ENCODE measurements at places on chromosomes 6 and 20.
A peak's percentile ranks its signal among the peaks of the same experiment; 100 is the strongest.

DNA sequence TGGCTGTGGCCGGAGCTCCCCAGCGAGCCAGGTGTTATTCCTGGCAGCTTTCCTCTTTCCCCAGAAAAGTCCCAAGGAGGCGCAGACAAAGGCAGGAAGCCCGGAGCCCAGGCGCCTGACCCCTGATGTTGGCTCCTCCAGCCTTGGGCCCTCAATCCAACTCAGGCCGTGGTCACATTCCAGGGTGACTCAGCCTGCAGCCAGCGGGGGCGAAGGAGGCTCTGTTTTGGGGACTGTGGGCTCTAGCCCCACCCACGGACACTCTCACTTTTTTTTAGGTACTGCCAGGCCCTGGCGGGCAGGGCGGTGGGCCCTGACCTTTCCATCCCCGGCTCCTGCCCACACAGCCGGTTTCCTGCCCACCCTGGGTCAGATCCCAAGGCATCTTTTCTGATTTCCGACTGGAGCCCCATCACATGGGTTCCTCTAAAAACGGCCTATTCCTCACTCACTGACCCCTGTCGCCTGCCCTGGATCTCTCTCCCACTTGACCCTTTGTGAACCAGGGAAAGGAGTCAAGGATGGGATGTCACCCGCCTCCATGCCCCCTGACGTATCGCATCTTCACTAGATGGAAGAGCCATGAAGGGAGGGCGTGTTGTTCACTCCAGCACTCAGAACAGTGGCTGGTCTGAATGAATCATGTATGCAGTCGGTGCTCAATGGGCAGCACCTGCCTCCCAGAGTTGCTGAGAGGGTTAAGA, 5.5 kb downstream of the PTGIS start:
- peak overlapping the region; percentile 99 for H3K27ac ChIP-seq
- H3K4me1 ChIP-seq = peaks cover 71% of the 10 kb centered on the region
- no peaks in the 10 kb centered on the region for H3K36me3 ChIP-seq
- peak; percentile 94 for DNase-seq
- no peaks in the 10 kb centered on the region for H3K27me3 ChIP-seq

DNA sequence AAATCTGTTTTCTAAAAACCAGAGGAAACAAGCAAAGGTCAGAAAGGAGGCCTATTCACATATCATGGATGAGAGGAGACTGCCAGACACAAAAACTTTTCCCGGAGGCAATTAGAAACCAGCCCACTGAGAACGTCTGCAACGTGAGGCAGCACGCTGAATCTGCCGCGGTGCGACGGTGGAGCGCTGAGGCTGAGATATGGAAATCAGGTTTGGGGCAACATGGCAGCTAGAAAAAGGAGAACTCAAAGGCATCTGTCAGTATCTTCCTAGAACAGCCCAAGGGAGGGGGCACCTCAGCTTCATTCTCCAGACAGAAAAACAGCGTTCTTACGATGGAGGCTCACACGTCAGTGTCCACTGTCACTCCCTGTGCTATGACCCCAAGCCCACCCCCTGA, 5.2 kb downstream of the PRELID3B start:
- H3K27ac ChIP-seq = no peak overlapping the region
- no peaks in the 10 kb centered on the region for H3K4me1 ChIP-seq
- DNase-seq = no peak
- H3K4me3 ChIP-seq = no peak overlapping the region

DNA sequence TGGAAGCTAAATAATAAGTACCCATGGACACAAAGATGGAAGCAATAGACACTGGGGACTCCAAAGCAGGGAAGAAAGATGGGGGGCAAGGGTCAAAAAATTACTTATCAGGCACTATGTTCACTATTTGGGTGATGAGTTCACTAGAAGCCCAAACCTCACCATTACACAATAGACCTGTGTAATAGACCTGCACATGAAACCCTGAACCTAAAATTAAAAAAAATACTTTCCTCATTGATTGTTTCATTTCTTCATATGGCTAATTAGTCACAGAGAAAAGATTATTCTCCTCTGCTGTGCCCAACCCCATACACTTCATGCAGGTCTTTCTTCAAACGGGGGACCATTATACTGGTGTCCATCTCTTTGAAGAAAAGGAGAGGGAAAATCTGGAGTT, 213.0 kb upstream of the DTNBP1 start:
- DNase-seq = no peak
- H3K4me3 ChIP-seq = no peak overlapping the region
- H3K4me1 ChIP-seq = no peaks in the 10 kb centered on the region

DNA sequence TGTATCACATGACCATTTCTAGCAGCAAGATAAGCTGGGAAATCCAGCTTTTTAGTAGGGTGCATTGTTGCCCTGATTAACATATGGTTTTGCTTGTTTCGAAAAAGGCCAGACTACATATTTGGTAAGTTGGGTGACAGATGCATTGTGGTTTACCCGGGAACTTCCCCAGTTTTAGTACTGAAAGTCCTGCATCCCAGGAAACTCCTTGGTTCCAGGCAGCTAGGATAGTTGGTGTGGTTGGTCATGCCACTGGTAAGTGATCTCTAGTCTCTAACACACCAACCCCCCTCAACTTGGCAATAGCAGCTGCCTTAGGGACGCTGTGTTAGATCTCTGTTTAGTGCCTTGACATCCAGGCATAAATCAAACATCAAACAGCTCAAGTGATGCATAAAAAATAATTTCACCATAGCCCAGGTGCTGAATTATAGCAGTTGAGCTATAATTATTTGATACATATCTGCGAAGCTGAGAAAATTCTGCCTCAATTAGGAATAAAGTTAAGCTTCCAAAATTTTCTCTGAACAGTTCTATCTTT, 216.5 kb downstream of the TFAP2C start:
- H3K36me3 ChIP-seq = no peaks in the 10 kb centered on the region
- no peak for DNase-seq
- no peak overlapping the region for H3K4me3 ChIP-seq
- H3K27ac ChIP-seq = no peak overlapping the region
- no peaks in the 10 kb centered on the region for H3K4me1 ChIP-seq

GRCh38 chr6:128079021-128079420, 178.2 kb upstream of the THEMIS start:
- no peak overlapping the region for H3K4me3 ChIP-seq
- DNase-seq = no peak

GRCh38 chr6:107820338-107821261, 3.5 kb downstream of the SCML4 start:
- no peak for DNase-seq
- no peaks in the 10 kb centered on the region for H3K36me3 ChIP-seq
- peak overlapping the region; percentile 26 for H3K4me3 ChIP-seq

DNA sequence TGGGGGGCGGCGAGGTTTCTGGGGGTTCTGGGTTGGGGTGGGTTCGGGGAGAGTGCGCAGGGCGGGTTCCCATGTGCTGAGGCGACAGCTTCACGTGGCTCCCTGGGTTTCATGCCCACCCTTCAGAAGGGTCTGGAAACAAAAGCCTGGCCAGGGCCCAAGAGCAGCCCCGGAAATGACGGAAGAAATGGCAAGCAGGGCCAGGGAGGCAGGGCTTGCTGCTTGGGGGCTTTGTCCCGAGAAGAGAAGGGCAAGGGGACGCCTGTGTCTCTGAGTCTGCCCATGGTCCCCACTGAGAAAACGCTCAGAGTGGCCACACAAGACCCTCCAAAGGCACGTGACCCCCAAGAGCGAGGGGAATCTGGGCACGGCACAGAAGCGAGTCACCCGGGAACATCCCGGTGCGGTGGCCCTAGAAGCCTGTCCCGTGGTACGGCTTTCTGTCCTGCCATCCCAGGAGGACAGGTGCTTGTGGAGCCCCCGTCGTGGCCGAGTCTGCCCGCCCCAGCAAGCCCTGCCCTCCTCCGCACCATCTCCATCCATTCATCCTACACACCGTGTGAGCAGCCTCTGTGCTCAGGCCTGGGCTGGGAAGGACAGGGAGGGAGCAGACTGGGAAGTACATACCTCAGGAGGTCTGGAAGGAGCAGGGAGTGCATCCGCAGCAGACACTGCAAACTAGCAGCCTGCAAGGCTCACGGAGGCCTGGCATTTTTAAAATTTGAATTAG, 9.0 kb downstream of the NPEPL1 start:
- peaks cover 97% of the 10 kb centered on the region for H3K36me3 ChIP-seq
- no peak overlapping the region for H3K27ac ChIP-seq
- no peaks in the 10 kb centered on the region for H3K4me1 ChIP-seq
- peak; percentile 60 for DNase-seq

- H3K27me3 ChIP-seq = no peaks in the 10 kb centered on the region
- no peak overlapping the region for H3K27ac ChIP-seq
- H3K4me1 ChIP-seq = peaks cover 9% of the 10 kb centered on the region
- no peak for DNase-seq
- no peaks in the 10 kb centered on the region for H3K36me3 ChIP-seq
- no peak overlapping the region for H3K4me3 ChIP-seq
Measured at GRCh38 chr6:169344750-169345065, 91.1 kb upstream of the THBS2 start.

DNA sequence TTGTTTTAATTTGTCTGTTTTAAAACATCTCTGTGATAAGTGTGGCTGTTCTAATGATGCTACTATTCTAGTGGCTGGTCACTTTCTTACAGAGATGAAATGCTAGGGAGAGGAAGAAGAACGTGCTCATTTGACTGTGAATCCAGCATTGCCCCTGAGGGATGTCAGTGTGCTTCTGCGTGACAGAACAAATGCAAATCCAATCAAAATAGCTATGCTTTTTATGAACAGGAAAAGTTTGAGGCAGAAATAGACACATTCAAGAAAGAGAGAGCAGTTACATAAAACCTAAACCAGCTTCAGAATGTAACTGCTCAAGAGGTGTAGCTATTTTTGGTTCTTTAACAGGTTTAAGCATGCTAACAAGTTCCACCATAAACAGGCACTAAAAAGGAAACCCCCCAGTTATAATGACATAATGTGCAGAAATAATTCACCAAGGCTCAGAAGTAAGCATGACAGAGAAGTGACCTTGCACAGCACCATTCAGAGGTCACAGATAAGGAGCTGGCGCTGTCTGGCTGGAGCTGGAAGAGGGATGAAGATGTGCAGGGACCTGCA, 385.3 kb downstream of the EPM2A start:
- H3K27ac ChIP-seq = no peak overlapping the region
- no peaks in the 10 kb centered on the region for H3K4me1 ChIP-seq
- no peak for DNase-seq
- H3K27me3 ChIP-seq = no peaks in the 10 kb centered on the region
- no peak overlapping the region for H3K4me3 ChIP-seq
- no peaks in the 10 kb centered on the region for H3K36me3 ChIP-seq

DNA sequence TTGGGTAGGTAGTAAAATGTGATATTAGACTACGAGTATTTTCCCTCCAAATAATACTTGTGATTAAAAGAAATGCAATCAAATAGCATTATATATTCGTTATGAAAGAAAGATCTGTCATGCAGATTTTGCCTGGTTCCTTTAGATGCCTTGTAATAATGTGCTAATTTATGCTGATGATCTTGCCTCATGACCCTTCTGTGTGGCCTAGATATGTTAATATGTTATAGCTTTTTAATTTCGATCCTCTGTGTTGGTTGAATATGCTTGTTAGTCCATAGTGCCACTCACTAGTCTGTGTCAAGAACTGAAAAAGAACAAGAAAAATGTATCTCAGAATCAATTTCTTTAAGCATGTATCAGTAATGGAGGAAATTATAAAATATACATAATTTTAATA, 31.9 kb downstream of the CDKAL1 start:
- no peaks in the 10 kb centered on the region for H3K27me3 ChIP-seq
- H3K4me3 ChIP-seq = no peak overlapping the region
- no peaks in the 10 kb centered on the region for H3K36me3 ChIP-seq
- H3K27ac ChIP-seq = no peak overlapping the region
- no peaks in the 10 kb centered on the region for H3K4me1 ChIP-seq
- no peak for DNase-seq

- no peaks in the 10 kb centered on the region for H3K27me3 ChIP-seq
- H3K36me3 ChIP-seq = no peaks in the 10 kb centered on the region
- no peaks in the 10 kb centered on the region for H3K4me1 ChIP-seq
- H3K27ac ChIP-seq = no peak overlapping the region
- DNase-seq = no peak
Measured at GRCh38 chr6:106820412-106820852, 154.1 kb downstream of the CD24 start.

DNA sequence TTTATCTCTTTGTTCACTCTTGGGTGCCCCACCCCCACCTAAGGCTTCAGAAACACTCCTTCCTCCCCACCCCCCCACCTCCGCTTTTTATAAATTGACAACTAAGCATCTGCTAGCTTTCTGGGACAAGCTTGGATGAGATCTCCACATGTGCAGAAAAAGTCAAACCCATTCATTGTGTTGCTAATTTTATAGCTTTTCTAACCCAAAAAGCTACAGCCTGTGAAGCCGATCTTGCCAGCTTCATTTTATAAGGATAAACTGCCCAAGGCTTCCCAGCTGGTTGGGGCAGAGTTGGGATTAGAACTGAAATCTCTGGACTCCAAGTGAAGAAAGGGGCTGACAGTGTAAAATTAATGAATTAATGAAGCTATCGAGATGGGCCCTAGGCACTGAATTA, 24.1 kb downstream of the BPIFB4 start:
- no peak overlapping the region for H3K27ac ChIP-seq
- H3K4me3 ChIP-seq = no peak overlapping the region
- no peaks in the 10 kb centered on the region for H3K36me3 ChIP-seq
- H3K4me1 ChIP-seq = no peaks in the 10 kb centered on the region
- peaks cover 32% of the 10 kb centered on the region for H3K27me3 ChIP-seq
- DNase-seq = no peak

DNA sequence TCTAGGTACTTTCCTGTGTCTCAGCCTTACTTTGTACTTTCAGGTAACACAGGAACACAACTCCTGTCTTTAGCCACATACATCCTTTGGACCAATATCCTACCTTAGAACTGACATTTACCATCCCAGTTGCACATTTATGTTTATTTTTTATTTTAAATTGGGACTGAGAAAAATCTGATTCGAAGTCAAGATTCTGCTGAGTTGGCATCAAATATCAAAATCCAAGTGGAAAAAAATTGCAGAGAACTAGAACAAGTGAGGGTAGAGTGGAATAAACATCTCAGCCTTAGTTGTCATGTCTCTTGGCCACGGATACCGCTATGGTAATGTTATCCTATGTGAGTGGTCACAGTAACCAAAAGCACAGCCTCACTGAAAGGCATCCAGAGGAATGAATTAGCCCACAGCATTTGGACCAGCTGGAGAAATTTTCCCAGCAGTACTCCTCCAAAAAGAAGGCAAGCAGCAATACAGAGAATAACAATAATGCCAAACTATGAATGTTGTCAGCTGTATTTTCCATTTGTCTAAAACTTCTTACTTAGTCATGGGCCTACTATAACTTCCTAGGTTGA, 17.6 kb upstream of the EYA4 start:
- no peaks in the 10 kb centered on the region for H3K27me3 ChIP-seq
- no peak for DNase-seq
- H3K27ac ChIP-seq = no peak overlapping the region
- H3K36me3 ChIP-seq = no peaks in the 10 kb centered on the region
